ENCODE measurements at places on chromosomes 6 and 20.

- no peak for DNase-seq
These were observed 241.9 kb upstream of the RAB32 start for GRCh38 chr6:146301764-146302163.

- peak; percentile 78 for DNase-seq
These were observed 35.2 kb upstream of the HLA-G start for GRCh38 chr6:29792123-29793035.

- DNase-seq: peak; percentile 32
These were observed 49.5 kb downstream of the TRERF1 start for GRCh38 chr6:42402184-42402583.

GRCh38 chr6:42443312-42444060 lies 8.2 kb downstream of the TRERF1 start:
- no peak for DNase-seq

DNA sequence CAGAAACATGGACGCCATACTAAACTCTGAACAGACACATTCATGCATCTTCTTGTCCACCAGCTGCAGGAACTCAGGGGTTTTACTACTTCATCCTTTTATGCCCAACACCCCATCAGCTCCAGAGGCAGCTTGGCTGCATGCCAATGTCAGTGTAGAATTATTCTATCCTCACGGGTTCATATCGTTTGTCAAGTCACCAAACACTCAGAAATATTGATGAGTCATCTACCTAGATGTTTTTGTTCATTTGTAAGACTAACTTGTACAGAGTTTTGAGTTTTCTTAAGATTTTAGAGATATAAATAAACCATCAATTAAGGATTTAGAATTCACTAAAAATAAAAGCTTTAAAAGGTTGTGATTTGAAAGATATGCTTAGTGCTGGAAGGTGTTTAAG lies 590.7 kb upstream of the FLRT3 start:
- DNase-seq: no peak

GRCh38 chr6:100008857-100009256 lies 14.8 kb upstream of the MCHR2 start:
- DNase-seq: no peak

DNA sequence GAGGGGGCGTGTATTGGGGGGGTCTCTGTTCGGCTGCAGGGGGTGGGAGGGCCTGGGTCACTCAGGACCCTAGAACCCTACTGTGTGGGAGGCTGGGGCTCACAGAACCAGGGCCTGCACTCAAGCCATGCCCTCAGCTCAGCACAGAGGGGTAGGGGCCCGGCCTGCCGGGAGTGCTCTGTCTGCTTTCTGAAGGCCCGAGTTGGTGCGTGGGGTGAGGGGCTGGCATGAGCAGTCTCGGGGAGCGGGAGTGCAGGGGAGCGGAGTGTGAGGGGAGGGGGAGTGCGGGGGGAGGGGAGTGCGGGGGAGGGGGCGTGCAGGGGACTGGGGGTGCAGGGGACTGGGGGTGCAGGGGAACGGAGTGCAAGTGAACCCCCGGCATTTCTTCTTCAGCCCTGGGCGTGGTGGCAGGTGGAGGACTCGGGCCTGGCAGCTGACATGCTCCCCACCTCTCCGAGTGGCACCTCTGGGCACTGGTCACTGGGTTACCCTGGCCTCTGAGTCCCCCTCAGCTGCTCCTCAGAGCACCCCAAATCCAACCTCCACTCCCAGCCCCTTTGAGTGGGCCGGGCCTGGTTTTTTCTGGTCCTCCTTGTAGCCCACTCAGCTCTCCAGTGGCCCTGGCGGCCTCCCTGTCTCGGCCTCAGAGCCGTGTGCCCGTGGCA lies 1.0 kb downstream of the COL20A1 start:
- no peak for DNase-seq

GRCh38 chr6:57423468-57423867 lies 106.0 kb downstream of the PRIM2 start:
- DNase-seq: no peak

DNA sequence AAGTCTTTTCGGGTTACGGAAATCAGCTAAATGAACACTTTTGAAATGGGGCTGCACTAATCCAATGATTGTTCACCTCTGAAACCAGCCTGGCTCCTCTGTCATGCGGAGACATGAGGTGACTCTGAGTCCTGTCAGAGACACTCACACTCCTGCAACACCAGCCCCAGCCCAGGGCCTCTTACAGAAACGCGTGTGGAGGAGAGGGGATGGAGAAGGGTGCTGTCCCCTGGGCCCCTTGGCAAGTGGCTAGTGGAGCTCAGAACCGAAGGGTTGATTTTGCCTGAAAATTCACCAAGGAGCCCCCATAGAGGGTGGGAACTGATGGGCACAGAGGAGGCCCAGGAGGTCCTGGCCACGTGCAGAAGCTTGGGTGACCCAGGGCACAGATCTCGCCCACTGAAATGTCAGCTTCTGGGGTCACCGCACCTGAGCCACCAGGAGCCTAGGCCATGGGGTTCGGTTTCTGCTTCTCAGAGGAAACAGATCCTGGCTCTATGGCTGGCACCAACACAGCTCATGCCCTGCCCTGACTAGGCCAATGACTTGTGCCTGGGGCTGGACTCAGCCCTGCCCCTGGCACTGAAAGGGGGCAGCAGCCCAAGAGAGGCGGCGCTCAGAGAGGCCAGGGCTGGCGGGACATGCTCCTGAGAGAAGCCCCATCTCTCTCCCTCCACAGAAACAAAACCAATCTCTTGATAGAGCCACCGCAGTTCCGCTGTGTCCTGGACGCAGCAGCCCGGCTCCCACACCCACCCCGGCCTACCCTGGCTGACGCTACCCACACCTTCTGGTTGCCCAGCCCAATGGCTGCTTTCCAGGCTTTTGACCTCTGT lies 144.7 kb downstream of the ERMARD start:
- no peak for DNase-seq

- peak; percentile 48 for DNase-seq
These were observed 820 bp upstream of the TREML2 start for GRCh38 chr6:41201764-41202173.

GRCh38 chr6:12709556-12710232 lies 6.9 kb upstream of the PHACTR1 start:
- DNase-seq: no peak

- no peak for DNase-seq
These were observed 8.5 kb upstream of the DDX27 start for GRCh38 chr20:49210757-49211110.

- DNase-seq: no peak
These were observed 61.9 kb upstream of the NRSN1 start for GRCh38 chr6:24064106-24064505.

DNA sequence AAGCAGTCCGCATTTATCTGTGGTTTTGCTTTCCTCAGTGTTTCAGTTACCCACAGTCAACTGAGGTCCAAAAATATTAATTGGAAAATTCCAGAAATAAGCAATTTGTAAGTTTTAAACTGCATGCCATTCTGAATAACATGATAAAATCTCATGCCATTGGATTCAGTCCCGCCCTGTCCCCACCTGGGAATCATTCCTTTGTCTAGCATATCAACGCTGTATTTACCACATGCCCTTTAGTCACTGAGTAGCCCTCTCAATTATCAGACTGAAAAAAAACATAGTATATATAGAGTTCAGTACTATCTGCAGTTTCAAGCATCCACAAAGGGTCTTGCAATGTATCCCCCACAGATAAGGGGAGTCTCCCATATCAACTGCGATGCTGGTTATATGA lies 17.1 kb downstream of the RANBP9 start:
- no peak for DNase-seq

DNA sequence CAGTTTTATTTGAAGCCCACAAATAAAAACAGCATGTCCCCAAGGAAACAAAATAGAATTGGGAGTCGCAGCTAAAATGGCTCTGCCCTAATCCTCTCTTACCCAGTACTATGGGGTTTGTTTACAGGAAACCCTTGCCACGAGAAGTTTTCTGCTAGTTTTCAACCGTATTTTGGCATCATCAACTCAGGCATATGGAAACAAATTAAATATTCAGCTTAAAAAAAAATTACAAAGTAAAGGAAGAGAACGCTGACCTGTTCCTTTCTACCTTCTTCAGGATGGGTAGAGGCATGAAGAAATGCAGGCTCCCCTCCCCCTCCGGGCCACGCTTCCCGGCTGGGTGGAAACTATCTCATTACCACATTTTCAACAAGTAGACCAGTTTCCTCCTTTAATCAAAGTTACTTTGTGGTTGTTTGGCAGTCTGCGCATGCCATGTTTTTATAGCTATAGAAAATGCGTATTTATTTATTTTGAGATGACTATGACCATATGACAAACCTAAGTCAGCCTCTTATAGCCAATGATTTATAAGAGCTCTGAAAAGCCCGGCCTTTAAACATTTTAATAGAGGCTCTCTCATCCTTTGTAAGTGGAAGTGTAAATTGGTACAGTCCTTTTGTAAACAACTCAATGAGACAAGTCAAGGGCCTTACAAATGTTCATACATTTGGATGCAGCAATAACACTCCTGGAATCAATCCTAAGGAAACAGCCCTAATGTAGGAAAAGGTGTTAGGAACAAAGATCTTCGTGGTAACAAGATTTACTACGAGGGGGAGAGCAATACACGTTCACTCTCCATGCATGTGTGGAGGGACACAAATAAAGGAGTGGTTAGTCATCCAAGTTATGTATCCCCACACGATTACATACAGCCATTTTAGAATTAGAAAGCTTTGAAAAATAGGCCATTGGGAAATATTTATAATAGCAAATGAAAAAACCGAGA lies 16.1 kb upstream of the ZNF217 start:
- DNase-seq: peak; percentile 73

- DNase-seq: no peak
These were observed 4.6 kb upstream of the TGM2 start for GRCh38 chr20:38169636-38170193.

DNA sequence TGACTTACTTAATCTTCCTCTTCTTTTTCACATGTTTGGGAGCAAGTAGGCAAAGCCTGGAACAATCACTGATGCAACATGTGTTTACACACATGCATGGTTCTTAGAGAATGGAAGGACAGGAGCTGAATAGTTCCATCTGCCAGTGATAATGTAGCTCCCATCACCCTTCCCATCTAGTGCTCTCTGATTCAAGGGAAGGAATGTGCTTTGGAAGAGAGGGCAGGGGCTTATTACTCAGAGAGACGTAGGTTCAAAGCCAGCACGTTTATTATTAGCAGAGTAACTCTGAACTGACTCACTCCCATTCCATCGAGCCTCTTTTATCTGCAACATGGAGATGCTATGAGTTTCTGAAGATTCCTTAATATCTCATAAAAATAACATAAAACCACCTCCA lies 211.9 kb downstream of the GMPR start:
- no peak for DNase-seq

GRCh38 chr20:20711413-20711812 lies 1.0 kb downstream of the RALGAPA2 start:
- no peak for DNase-seq

DNA sequence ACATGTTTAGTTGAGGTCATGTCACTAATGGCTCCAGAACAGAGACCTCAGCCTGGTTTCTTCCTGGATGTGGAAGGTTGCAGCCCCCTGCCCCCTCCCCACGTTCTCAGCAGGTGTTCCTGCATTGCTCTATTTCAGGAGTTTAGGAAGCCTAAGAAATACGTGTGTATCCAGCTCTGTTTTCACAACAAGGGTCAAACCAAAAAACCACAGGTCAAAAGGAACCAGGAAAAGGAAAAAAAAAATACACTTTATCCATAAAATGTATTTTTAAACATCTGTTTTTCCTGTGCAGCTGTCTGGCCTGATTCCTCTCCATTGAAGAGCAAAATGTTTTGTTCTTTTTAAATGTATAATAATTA lies 107.9 kb upstream of the PLEKHG1 start:
- DNase-seq: no peak

DNA sequence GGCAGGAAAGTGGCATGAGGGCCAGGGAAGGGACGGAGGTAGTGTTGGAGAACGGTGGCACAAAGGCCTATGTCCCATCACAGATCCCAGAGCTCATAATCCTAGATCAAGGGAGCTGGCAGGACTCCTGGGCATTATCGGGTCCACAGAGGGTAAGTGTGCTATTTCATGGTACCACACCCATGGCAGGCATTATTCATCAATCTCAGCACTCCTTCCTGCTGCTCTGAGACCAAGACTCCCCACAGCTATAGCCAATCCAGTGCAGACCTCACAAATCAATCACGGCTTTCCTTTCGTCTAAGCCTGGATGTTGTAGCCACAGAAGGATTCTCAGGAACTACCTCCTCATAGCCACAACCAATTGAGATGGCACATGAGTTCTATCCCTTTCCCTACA lies 187.9 kb downstream of the PREX1 start:
- no peak for DNase-seq

- no peak for DNase-seq
These were observed 104.0 kb downstream of the RTN4IP1 start for GRCh38 chr6:106525107-106525881.

DNA sequence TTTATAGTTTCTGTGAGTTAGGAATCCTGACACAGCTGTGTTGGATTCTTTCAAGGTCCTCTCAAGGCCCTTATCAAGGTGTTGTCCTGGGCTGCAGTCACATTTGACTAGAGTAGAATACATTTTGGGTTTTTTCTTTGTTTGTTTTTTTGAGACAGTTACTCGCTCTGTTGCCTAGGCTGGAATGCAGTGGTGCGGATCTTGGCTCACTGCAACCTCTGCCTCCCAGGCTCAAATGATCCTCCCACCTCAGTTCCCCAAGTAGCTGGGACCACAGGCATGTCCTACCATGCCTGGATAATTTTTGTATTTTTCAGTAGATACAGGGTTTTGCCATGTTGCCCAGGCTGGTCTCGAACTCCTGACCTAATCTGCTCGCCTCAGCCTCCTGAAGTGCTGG lies 15.7 kb downstream of the NFYA start:
- DNase-seq: no peak

DNA sequence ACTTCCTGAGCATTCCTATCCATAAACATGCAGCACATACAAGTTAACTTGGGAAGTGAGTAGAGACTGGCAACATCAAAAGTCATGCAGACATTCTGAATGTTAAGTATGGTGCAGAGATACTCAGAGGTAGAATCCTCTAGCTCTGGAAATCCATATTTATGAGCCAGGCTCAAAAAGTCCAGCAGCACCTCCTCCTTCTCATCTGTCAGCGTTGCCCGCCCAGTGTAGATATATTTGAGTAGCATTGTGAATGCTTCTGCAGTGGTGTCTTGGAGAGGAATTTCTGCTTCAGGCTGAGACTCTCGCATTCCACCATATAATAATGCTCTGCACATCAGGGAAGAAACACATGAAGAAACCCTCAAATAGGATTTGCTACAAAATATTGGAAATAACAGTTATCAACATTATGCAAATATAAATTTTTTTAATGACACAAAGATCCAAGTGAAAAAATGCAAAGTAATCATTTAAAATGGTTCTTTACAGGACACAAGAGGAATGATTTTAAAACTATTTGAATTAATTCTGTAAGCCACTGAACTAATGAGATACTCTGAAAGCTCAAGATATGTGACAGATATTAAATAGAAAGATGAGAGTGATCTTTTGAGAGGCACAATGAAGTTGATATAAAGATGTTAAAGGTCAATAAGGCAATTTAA lies 45.6 kb downstream of the BTBD9 start:
- no peak for DNase-seq

All from CD4-positive, alpha-beta T cell treated with Interferon gamma for 1 hour (primary cell).